Upper lobe of right lung (tissue), 1 donor: ENCODE measurements at places on chromosomes 1 and 21.
A peak's percentile ranks its signal among the peaks of the same experiment; 100 is the strongest.

- DNase-seq, result peak; percentile 95
Observed at GRCh38 chr1:207963427-207964194, 52.7 kb upstream of the CD34 start.

DNA sequence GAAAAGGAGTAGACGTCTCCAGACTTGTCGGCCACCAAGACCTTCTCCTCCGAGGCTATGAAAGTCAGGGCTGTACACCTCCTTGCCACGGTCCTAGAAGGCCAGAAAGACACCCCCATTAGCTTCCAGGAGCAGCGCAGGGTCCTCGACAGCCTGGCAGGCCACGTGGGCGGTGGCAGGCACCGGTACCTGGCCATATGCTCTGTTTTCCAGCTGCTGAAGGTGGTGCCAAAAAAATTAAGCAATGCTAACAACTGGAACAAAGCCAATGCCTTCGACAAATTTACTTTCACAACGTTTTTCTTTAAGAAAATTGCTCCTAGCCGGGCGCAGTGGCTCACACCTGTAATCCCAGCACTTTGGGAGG, 15.9 kb downstream of the WDR4 start:
- no peak for DNase-seq

- DNase-seq, result no peak
Observed at GRCh38 chr1:212421165-212421564, 6.5 kb upstream of the PACC1 start.

DNA sequence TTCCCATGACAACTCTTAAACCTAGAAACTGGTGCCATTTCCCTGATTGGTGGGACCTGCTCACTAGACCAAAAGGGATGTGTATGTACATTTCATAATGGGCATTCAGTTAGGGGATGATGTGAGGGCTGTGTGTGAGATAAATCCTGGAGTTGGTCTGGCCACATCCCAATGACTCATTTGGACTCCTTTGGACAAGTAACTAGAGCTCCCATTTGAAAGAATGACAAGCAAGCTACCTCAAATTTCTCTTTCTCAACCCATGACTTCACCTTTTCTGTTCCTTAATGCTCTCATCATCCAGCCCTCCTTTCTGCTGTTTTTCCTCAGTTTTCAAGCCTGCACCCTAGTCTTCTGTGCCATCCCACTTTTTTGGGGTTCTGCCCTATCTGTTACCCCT, 27.9 kb downstream of the EBNA1BP2 start:
- DNase-seq, result no peak

- no peak for DNase-seq
Observed at GRCh38 chr1:24973315-24973714, 43.2 kb upstream of the RUNX3 start.

GRCh38 chr1:25805863-25806225, 5.9 kb downstream of the SELENON start:
- DNase-seq, result no peak

DNA sequence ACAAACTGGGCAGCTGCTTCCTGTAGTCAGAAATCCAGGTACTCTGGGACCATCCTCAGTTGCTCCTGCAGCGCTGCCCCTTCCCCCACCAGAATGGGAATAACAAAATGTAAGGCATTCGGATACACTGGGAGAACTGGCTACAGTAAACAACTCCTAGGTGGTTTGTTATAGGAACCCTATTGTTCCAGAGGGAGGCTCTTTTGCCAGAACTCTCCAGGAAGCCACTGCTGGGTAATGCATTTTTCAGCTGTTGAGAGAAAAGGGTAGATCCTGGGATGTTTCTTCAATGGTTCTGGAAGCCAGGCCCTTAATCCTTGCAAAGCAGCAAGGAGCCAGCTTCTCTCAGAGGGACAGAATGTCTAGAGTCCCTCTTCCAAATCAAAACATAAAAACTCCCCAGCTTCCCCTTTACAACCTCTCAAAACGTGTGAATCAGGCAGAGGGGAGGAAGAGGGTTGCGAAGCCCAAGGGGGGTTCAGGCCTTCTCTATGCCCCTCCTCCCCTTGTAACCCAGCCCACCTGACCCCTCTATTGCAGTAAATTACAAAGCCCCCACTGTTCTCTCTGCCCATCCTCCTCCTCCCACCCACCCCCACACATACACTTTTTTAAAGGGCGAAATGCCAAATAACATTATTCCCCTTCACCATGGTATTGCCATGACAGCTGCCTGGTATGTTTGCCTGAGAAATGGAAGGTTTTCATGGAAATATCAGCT, 29.1 kb downstream of the PLPP3 start:
- no peak for DNase-seq

DNA sequence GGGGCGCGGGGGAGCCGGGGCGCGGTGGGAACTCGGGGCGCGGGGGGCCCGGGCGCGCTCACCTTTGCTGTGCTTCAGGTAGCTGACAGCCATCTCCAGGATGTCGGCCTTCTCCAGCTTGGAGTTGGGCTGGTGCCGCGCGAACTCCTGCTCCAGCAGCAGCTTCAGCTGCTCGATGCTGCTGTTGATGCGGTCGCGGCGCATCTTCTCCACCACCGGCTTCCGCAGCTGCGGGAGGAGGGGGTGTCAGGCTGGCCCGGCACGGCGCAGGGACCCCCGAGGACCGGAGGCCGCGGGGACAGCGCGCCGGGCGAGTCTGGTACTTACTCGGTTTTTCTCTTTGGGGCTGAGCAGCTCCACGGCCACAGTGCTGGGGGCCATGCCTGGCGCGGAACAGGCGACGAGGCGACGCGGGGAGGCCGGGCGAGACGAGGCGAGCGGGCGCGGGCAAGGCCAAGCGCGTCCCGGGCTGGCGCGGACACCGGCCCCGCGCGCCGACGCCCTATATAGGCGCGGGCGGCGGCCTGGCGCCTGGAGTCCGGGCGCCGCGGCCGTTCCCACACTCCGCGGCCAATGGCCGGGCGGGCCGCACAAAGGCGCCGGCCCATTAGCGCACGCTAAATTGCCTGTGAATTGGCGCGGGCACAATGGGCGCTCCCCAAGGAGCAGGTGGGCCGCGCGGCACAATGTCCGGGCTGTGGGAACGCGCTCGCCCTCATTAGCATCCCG, at the start of gene HES5:
TSS of gene HES5 (minus strand) at position 480 of the 729 bp plus-strand sequence. CDS start at position 381, 99 bp downstream.
- DNase-seq, result no peak

DNA sequence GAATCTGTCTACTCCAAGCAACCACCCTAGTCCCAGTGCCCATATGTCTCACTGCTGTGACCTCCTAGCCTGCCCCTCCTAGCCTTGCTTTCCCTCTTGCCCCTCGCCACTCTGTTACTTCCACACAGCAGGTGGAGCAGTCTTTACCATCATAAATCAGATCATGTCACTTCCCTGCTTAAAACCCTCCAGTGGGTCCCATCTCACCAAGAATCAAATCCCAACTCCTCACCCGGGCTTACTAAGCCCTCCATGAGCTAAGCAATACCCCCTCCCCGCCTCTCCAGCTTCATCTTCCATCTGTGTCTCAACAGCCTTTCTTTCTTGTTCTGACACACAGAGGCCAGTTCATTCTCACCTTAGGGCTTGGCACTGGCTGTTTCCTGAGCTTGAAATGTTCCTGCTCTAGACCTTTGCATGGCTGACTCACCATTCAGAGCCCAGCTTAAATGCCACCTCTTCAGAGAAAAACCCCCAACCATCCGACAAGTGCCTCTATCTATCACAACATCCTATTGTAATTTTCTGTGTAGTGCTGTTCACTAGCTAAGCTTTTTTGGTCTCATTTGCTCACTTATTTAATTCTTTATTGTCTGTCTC, 22.3 kb downstream of the KNCN start:
- DNase-seq, result no peak

DNA sequence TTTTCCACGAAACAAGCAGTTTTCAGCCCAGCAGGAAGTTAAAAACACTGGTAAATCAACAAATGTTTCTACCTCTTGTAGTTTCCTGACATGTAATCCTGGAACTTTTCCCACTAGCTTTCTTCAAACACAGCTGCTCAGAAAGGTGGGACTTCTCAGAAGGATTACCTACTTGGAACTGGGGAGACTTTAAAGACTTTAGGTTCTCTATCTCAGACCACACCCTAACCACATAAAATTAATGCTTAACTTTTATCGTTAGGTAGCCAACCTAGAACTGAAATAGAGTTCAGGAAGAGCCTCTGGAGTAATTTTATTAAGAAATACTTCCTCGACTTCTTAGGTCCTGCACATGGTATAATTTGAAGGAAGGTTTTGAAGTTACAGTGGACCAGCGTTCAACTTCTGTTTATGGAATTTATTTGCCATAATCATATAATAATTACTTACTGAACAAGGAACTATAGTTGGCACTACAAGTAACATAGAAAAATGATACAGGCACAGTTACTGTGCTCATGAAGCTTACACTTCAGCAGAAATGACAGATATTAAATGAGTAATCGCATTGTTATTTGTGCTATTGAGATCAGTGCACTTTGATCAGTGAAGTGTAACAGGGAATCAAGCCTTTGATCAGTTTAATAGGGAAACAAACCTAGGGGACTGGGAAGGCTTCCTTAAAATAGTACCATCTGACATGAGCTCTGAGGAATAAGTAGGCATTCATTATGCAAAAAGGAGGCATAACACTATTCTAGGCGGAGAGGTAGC, at the start of gene BCL2L15:
TSS of gene BCL2L15 (minus strand) at position 180 of the 774 bp plus-strand sequence. CDS start 206 bp downstream, outside the sequence.
- no peak for DNase-seq

DNA sequence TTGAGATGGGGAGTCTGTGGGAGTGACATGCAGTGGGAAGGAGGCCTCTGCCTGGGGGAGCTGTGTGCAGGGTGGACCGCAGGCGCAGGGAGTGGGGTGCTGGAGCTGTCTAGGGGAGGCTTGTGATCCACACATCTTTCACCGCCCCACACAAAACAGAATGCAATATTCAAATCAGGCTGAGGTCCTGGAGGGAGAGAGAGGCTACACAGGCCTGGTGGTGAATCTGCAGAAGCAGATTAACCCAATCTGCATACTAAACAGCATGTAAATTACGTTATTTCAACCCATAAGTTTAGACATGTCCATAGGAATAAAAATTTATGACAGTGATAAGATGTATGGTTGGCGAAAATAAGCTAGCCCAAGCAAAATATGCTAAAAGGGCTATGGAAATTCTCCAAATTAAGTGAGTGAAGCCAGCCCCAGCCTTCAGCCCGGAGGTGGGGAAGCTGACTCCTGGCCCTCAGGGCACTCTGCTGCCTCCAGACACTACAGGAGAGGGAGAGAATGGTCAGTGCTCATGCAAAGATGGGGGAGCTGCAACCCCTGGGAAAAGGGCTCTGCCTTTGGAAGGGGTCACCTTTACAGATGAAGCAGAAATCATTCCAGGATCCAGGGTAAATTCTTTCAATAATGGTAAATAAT, 156.2 kb upstream of the CTTNBP2NL start:
- DNase-seq, result no peak

DNA sequence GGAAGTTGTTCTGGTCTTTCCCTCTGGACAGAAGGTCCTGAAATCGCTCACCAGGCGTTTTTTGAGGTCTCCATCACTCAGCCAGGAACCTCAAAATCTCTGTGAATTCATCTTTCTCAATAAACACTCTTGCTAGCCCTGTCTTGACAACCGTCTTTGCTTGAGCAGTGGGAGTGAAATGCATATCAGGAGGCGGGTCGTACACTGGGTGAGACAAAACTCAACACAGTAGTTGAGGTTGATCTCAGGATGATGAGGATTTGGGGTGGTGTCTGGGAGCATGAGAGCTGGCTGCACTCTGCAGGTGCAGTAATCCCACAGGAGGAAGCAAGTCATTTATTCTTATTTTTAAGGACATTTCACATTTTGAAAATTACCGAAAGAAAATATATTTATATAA, 1.9 kb downstream of the GPR25 start:
- no peak for DNase-seq

DNA sequence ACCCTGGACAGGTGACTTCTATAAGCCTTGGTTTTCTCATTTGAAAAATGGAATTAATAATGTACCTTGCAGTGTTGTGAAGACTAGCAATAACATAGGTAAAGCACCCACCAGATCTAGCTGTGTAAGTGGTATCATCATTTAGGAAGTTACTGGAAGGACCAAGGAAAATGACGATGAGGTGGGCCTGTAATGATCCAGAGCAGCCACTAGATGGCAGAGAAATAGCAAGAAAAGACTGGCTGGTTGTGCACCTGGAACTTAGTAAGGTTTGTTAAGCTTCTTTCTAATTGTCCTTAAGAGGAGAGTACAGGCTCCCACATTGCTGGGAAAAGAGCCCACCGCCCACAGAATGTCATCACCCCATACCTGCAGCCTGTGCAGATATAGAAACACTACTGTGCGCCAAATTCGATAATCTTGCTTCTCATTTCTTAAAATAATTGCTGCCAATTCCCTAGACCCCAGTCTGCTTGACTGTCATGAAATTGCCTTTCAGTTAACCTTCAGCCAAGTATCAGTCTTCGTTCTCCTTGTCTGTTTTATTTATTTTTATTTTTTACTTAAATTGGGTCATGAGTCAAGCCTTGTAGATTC, 37.2 kb downstream of the WNT4 start:
- no peak for DNase-seq

GRCh38 chr1:186571771-186572170, 108.5 kb downstream of the PTGS2 start:
- DNase-seq, result no peak

DNA sequence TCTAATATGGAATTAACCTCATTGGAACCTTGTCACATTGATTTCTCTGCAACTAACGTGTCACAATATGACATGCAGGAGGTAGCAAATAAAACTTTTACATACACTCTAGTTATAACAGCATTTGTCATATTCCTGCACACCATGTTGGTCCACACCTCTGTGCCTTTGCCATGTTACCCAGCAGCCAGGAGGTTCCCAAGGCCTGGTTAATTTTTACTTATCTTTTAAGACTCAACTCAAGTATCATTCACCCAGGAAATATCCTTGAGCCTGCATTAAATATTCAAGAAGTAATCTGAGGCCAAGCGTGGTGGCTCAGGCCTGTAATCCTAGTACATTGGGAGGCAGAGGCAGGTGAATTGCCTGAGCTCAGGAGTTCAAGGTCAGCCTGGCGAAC, 447.2 kb upstream of the NR5A2 start:
- no peak for DNase-seq

GRCh38 chr21:42669041-42669440, 15.6 kb downstream of the PDE9A start:
- no peak for DNase-seq
